GM04503 (cell line): ENCODE measurements at places on chromosomes 7 and 10.

GRCh38 chr10:88116971-88117626, 253.7 kb downstream of the PTEN start:
- DNase-seq, result no peak

DNA sequence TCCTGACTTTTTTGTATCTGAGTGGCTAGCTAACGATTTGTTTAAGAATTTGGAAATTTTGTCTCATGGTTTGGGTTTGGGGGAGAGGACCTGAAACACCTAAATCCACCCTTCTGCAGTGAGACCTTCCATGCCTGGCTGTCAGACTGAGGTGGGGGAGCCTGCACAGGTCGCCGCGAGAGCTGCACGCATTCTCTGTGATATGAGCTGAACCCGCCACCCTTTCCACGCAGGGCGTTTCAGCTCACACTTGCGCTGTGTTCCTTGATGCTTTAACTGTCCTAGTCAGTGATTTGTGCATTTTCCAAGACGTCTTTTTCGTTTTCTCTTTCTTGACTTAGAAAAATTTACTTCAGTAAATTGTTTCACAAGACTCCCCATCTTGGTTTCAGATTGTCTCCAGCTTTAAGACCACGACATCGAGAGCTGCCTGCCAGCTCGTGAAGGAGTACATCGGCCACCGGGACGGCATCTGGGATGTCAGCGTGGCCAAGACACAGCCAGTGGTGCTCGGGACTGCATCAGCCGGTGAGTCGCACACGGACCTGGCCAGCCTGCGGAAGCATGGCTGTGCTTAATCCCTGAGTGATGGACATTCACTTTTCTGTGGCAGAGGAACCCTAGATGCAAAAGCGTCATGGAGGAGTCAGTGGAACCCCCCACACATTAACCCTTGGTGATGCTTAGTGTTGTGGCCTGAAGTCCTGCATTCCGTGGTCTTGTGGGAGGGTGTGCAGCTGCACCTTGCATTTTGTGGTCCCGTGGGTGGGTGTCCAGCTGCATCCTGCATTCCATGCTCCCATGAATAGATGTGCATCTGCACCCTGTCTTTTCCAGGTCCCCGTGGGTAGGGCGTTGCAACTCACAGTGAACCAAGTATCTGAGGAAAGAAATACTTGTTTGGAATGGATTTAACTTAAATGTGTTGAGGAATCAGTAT, 28.1 kb downstream of the WDR37 start:
- DNase-seq, result no peak

DNA sequence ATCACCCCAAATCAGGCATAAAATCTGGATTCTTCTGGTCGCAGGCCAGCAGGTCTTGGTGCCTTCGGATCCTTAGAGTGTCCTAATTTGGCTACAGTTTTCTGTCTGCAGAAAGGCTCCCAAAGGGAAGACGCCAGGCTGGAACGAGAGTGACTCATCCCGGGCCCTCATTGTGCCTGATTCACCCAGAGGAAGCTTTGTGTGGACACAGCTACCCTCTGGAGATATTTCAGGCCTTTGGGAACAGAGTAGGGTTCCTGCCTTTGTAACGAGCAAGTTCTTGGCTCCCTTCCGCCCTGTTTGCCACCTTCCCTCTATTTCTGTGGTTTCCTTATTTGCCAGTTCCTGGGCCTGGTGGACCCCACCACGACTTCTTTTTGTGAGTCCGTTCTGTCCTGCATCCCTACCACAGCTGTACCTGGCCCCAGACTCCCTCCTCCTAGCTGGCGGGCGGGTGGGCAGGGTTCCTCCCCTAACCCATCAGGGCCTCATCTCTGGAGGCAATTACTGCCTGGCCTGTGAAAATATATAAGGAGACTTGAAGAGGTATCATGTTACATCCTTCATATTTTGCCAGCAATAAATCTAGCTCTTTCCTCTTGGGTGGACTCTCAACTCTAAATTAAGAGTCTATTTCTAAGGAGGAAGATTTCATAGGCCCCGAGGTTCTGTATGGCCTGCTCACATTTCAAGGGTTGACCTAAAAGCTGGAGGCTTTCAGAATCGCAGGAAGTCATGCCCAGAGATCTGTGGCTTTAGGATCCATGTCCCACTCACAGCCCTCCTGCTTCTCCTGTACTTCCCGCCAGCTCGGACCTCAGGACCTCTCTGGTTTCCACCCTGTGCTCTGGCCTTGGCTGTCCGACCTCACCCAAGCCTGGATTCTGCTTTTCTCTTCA, 219.2 kb upstream of the ZNF32 start:
- DNase-seq, result peak; percentile 73

- DNase-seq, result no peak
These were observed 136.0 kb upstream of the COL1A2 start for GRCh38 chr7:94258418-94259300.

DNA sequence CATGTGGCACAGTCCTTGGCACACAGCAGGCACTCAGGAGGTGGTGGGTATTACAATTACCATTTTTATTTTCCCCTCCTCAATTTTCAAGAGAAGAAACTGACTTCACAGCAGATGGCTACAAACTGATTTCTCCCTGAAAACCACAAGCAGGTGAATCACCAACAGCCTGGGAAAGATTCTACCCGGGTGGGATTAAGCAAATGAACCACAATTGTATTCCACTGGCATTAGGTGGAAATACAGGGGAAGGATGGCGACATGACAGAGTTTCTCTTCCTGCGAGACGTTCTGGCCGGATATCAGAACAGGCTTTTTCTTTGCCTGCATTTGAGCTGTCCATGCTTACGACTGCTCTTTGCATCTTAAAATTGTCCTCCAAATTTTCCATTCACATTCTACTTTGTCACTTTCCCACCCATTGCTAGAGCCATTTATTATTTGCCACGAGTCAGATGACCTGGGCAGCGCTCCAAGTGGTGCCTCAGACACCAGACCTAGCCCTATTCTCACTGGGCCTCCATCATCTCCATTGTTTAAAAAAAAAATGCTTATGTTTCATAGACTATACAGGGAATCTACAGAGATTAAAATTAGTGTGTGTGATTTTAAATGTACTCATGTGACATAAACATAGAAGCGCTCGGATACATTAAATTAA, 4.6 kb downstream of the DENND11 start:
- DNase-seq, result no peak

- no peak for DNase-seq
These were observed 3.6 kb downstream of the ADCK2 start for GRCh38 chr7:140676306-140676705.

DNA sequence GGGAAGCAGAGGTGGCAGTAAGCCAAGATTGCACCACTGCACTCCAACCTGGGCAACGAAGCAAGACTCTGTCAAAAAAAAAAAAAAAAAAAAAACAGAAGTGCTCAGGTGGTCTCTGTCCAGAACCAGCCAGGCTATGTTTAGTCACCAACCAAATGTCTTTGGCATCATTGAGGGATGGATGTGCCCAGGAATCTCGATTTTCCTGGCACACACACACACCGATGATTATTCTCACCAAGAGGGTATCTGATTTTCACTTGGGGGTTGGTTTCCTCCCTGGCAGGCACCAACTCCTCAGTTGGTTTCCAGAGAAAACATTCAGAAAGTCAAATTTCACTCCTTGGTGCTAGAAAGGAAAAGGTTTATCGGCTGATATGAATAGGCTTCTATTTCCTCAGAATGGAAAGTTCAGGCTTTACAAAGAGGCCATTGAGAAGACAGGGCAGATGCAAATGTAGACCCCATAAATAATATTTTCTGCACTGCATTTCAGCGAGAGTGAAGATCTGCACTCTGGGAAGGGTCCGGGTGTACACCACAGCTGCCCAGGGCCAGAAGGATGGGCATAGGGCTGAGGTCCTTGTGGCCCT, 154.8 kb downstream of the TNS3 start:
- DNase-seq, result no peak

GRCh38 chr10:99945263-99945662, 64.5 kb downstream of the DNMBP start:
- peak; percentile 49 for DNase-seq

DNA sequence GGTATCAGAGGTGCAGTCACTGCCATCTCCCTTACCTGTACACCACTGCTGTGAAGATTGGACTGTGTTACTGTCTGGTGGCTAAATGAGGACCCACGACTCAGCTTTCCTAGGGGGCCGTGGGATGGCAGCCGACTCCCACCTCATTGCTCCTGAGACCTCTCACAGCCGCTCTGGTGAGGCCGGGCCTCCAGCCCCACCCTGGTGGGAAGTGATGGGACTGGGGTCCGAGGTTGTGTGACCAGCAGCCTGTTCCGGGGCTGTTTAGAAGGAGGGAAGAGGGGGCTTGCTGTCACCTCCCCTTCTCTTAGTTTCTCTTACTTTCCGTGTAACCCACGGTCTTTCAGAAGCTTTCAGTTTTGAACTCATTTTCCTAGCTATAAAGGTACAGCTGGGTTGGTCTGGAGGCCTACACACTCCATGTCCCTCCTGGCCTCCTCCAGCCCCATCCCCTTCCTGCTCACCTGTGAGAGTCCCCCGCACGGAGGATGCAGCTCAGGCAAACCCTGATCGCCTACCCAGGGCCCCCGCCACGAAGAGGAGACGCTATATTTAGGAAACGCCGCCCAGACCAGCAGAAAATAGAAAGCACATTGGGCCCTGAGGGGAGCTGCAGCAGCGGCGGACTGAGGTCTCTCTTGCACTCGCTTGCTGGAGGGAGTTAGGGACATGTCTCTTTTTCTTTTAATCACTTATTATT, 4.6 kb downstream of the EMX2 start:
- no peak for DNase-seq

- DNase-seq, result no peak
These were observed 118.8 kb upstream of the UNC5B start for GRCh38 chr10:71093531-71093930.

DNA sequence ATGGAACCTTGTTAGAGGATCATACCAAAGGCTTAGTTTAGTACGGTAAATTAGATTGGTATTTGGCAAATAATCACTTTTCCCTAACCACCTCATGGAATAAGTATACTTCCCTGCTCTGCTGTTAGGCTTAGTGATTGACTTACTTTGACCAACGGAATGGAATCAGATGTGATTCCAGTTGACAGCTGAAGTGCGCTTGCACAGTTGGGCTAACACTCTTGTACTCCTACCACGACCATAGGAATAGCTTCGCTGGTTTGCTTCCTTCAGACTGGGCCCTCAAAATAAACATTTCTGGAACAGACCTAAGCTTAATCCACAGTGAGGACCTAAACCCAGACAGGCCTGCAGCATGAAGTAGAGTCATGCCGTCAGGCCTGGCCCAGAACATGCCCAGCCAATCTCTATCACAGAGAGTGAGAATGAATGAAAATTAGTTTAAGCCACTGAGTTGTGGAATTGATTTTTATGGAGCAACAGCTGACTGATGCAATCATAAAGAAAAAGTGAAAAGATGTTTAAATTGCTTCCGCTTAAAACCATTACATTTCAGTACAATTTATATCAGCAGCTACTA, 122.3 kb downstream of the DOCK4 start:
- no peak for DNase-seq

GRCh38 chr7:143511593-143512047, 33.9 kb downstream of the TAS2R41 start:
- no peak for DNase-seq

- no peak for DNase-seq
These were observed 121.3 kb downstream of the SEMA3A start for GRCh38 chr7:84073186-84073875.

DNA sequence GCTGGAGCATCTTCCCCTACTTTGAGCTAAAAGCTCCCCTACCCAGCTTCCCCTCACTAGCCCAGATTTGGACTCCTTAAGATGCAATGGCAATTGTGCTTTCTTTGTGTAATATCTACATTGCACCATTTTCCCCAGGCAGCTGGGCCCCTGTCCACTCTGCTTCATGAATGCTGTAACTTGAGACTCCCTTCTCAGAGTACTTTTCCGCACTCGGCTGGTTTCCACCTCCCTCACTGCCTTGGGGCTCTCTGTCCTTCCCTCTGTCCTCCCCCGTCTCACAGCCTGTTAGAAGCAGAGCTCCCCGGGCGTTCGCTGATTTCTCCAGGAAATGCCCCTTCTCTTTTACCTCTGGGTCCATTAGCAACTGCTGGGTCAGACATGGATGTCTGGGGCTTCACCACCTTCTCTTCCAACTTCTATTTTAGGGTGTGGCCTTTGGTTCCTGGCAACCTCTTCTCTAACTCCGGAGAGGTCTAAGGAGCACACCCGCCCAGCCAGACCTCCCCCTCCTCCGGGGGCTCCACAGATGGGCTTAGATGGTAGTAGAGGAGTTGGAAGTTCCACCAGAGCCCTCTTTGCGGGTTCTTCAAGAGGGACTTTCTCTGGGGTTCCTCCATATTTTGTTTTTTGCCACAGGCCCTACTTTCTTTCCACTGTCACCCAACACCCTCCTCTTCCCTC, 2.9 kb upstream of the TMEM72 start:
- no peak for DNase-seq

GRCh38 chr10:124035928-124036558, 57.4 kb downstream of the CHST15 start:
- DNase-seq, result no peak

- no peak for DNase-seq
These were observed 23.1 kb downstream of the GNG11 start for GRCh38 chr7:93944673-93945072.

- no peak for DNase-seq
These were observed 60.9 kb downstream of the MYOF start for GRCh38 chr10:93420944-93421825.

- DNase-seq, result no peak
These were observed 65.1 kb downstream of the PDGFA start for GRCh38 chr7:454356-455109.

GRCh38 chr10:123136806-123137642, 1.3 kb downstream of the HMX3 start:
- DNase-seq, result no peak

DNA sequence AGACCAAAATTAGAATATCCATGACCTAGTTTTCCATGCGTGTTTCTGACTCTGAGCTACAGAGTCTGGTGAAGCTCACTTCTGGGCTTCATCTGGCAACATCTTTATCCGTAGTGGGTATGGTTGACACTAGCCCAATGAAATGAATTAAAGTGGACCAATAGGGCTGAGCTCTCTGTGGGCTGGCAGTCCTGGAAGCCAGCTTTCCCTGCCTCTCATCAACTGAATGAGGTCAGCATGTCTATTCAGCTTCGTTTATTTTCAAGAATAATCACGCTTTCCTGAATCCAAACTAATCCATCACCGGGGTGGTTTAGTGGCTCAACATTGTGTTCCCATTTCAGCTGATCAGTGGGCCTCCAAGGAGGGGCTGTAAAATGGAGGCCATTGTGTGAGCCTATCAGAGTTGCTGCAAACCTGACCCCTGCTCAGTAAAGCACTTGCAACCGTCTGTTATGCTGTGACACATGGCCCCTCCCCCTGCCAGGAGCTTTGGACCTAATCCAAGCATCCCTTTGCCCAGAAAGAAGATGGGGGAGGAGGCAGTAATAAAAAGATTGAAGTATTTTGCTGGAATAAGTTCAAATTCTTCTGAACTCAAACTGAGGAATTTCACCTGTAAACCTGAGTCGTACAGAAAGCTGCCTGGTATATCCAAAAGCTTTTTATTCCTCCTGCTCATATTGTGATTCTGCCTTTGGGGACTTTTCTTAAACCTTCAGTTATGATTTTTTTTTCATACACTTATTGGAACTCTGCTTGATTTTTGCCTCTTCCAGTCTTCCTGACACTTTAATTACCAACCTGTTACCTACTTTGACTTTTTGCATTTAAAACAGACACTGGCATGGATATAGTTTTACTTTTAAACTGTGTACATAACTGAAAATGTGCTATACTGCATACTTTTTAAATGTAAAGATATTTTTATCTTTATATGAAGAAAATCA, 35.5 kb downstream of the CAV1 start:
- no peak for DNase-seq

GRCh38 chr10:5609952-5610616, 56.3 kb downstream of the ASB13 start:
- DNase-seq, result no peak

GRCh38 chr10:126935263-126935946, 30.2 kb downstream of the DOCK1 start:
- no peak for DNase-seq

- peak; percentile 27 for DNase-seq
These were observed 11.6 kb downstream of the GOLGA7B start for GRCh38 chr10:97861097-97861750.
